ENCODE measurements at places on chromosomes 1 and 21. TPM values are rescaled to one million over a fixed set of nuclear protein-coding genes. Genes with fewer than 3 reads are reported as not detected.

- no peak for DNase-seq
Observed at GRCh38 chr21:42632771-42633690, 20.4 kb upstream of the PDE9A start.

DNA sequence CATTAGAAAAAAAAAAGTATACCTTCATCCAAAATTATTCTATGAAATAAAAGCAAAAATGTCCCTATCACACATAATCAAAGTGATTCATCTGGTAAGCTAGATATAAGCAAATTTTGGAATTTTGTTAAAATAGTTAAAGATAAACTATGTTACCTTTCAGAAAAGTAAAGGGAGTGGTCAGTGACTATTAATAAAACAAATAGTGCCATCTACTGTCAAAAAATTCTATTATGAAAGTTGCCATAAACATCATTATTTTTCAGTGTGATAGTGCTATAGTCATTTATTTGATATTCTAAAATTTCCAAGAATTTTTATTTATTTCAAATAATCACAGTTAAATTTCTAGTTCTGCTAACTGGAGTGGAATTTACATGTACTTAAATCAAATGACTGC is 803.7 kb downstream of the KCNT2 start:
- no peak for DNase-seq

GRCh38 chr1:186386725-186387383 is 11.2 kb downstream of the ODR4 start:
- no peak for DNase-seq

Gene LYPD8
- not detected for total RNA-seq

Gene COL11A1
- 1.7 TPM for total RNA-seq

Data from omental fat pad (tissue), 4 donors.